ENCODE measurements at places on chromosomes 7 and 10.
A peak's percentile ranks its signal among the peaks of the same experiment; 100 is the strongest.

DNA sequence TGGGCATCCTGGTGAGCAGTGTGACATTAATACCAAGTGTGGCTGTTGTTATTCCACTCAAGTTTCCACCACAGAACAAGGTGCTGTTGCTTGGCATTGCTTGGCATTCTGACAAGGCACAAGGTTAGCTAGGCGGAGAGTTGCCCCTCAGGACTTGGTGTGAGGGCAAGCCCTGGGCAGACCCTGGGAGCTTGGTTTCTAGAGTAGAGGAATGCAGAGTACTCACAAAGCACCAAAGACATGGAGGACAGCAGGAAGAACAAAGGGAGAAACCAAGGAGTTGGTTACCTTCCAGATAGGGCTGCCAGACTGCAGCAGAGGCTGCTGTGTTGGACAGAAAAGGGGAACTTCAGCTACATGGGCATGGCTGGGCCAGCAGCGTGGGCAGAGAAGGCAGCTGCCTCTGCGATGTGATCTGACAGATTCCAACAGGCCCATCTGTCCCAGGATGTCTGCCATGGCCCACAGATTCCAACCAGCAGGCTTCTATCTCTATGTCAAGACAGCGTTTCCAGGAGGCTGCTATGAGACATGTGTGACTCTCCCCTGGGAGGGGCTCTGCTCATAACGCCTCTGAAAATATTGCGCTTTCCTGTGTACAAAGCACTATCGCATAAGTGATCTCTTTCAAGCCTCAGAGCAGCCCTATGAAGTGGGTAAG, 1.8 kb downstream of the GOLGA7B start:
- DNase-seq = no peak

GRCh38 chr7:23520582-23520981, 11.2 kb downstream of the TRA2A start:
- DNase-seq = no peak

DNA sequence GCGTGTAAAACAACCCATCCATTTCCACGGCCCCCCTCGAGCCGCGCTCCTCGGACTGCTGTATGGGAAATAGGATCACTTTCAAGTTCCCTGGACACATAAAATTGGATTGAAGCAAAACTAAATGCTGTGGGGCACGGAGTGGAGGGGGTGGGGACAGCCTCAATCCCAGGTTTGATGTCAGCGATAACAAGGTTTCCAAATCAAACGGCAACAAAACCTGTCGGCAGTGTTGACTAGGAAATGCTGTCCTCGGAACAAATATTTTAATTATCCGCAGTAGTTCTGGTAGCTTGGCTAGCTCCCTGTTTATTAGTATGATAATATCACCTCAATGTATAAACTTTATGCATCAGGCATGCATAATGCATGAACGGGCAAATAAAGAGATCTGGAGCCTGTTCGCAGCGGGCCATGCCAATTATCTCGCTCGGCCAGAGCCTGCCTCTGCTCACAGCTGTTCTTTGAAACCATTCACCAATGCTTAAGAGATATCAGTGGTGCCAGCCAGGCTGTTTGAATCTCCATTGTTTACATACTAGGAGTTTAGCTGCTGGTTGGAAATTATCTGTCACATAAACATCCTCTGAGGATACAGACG, 161.1 kb downstream of the PAXIP1 start:
- no peak for DNase-seq

GRCh38 chr10:14325325-14325955, 5.3 kb downstream of the FRMD4A start:
- no peak for DNase-seq

GRCh38 chr7:107999779-108000560, 3.0 kb downstream of the LAMB1 start:
- no peak for DNase-seq

- DNase-seq = no peak
Measured at GRCh38 chr7:86925221-86925620, 134.2 kb downstream of the ELAPOR2 start.

- DNase-seq = no peak
Measured at GRCh38 chr7:36668080-36668479, 56.2 kb downstream of the AOAH start.

DNA sequence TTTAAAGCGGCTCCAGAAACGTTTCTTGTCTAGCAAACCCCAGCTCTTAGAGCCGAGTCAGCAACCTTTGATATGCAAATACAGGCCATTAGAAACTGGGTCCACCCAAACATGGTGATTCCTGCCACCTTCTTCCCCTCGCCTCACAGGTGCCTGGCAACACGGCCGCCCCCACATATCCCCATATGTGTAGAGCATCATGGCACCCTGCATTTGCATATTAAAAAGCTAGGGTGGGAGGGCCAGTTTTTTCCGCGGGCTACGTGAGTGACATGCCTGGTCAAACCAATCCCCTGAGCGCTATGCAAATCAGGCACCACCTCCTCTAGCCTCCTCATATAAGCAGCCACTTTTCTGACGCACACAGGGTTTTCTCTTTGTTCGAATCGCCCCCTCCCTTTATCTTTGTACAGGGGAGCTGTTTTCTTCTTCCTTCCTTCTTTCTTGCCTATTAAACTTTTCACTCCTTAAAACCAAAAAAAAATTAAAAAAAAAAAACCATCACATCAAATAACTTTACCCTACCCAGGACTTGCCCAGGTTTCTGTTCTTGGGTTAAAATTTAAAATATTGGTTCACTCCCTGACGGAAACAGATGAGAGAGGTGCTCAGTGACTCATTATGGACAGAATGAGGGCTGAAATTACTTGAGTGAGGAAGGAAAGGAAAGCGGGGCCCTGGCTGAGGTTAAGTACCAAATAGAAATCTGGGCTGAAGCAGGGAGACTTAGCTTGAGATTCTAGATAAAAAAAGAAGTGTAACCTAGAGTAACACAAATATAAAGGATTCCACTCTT, 59.8 kb downstream of the COA1 start:
- no peak for DNase-seq

DNA sequence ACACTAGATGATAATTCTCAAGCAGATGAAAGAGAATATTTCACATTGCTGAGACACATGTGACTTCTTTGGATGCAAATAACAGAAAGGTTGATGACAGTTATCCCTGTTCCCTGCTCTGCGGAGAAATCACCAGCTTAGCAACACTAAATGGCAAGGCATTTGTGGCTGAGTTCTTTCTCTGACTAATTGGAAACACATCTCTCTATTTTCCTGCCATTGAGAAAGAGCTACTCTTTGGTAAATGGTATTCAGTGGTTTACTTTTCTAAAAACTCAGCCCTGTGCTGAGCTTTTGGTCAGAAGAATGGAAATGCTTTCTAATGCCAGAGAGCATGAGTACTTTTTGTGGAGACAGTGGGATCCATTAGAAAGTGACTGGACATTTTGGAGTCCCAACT, 771.4 kb downstream of the LRMDA start:
- DNase-seq = peak; percentile 26

DNA sequence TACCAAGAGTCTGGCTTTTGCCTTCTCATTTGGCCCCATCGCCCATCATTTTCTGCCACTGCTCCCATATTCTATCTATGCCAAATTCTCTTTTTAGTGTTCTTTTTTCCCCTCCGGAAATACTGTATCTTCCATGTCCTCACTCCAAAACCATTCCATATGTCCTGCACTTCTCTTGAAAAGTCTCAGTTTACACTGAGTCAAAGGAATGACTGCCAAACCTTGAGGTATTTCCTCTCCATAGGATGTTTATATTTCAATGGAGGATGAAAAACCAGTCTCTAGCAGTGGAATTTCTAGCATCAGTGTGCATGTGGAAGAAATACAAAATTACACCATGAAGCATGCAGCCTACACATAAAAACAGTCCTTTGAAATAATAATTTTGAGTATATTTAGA, 121.4 kb upstream of the PHYHIPL start:
- DNase-seq = no peak

- DNase-seq = no peak
Measured at GRCh38 chr7:130263130-130263529, 3.5 kb upstream of the CPA2 start.

- no peak for DNase-seq
Measured at GRCh38 chr10:114489521-114490310, 85.4 kb upstream of the AFAP1L2 start.

- peak; percentile 46 for DNase-seq
Measured at GRCh38 chr10:99711129-99711719, 20.7 kb downstream of the COX15 start.

- no peak for DNase-seq
Measured at GRCh38 chr10:59668096-59668495, 41.6 kb downstream of the SLC16A9 start.

- DNase-seq = no peak
Measured at GRCh38 chr7:7820409-7820808, 102.0 kb upstream of the RPA3 start.

GRCh38 chr10:29791773-29792172, 157.0 kb upstream of the SVIL start:
- DNase-seq = no peak

DNA sequence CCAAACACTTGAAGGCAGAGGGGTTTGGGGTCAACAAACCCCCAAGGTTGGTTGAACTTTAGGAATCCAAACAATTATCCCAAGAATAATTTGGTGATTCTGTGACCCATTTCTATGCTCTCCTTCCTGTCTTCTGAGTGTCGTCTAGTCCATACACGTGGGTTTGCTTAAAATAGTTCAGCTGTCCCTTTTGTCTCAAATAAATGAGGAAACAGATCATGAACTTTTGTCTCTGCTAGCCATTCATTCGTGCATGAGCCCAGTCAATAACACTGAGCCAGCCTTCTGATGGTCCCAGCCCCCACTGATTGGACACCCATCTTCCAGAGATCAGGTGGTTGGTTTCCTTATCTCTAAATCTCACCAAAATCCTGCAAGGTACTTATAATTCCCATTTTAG, 255.4 kb downstream of the PRPF18 start:
- no peak for DNase-seq

GRCh38 chr10:124409696-124410095, 9.0 kb downstream of the OAT start:
- DNase-seq = no peak

DNA sequence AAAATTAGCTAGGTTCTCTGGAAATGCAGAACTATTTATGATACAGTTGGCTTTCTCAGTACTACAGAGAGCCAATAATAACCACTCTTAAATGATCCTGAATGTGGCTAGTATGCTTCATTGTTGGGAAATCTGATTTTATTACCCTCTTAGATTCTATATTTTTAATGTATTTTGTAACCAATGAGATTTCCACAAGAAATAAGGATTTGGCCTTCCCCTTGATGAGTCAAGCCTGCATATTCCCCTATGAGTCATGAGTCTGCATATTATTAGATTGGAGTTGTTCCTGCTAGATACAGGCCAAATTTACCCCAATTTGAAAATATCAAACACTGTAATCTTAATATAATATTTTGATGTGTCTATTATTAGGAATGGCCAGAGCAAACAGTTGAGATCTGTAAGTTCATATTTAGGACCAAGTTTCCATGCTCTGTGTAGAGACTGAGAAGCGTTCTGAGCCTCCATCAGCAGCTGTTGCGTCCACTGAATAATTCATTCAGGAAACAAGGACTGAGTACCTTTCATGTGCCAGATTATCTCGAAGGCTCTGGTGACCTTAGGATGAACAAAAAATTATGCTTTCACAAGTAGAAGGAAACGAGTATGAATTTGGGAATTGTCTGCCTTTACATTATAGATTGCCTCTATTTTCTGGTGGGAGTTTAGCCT, 793.4 kb downstream of the NRG3 start:
- DNase-seq = peak; percentile 36

DNA sequence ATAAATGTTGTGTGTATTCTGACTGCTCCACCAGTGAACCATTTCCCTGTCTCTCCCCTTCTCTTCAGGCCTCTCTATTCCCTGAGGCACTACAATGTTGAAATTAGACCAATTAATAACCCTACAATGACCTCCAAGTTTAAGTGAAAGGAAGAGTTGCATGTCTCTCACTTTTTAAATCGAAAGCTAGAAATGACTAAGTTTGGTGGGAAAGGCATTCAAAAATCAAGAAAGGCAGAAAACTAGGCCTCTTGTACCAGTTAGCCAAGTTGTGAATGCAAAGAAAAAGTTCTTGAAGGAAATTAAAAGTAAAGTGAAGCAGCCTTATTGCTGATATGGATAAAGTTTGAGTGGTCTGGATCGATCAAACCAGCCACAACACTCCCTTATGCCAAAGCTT, 198.3 kb upstream of the YAE1 start:
- no peak for DNase-seq

GRCh38 chr10:30185341-30185740, 126.0 kb upstream of the JCAD start:
- DNase-seq = no peak

DNA sequence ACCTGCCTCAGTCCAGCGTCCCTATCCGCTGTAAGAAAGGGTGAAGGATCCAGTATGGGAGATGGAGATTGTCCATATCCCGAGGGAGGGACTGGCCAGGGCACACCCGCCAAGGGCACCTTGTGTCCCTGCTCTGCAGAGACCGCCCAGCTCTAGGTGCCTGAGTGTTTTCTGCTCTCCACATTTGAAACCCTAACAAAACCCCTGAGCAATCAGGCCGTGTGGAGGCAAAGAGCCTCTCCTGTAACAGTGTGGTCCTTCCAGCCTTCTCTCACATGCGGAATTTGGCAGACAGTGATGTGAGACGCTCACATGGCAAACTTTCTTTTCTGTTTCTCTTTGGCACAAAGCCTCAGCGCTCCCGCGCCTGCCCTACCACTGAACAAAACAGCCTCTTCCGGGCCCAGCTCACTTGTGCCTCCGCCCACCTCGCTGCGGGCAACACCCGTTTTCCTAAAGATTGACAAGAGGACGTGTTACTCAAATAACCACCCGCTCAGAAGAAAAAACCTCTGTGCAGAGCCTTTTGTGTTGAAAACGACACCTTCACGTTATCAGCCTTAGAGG, 514.8 kb downstream of the DNAJB6 start:
- DNase-seq = no peak

DNA sequence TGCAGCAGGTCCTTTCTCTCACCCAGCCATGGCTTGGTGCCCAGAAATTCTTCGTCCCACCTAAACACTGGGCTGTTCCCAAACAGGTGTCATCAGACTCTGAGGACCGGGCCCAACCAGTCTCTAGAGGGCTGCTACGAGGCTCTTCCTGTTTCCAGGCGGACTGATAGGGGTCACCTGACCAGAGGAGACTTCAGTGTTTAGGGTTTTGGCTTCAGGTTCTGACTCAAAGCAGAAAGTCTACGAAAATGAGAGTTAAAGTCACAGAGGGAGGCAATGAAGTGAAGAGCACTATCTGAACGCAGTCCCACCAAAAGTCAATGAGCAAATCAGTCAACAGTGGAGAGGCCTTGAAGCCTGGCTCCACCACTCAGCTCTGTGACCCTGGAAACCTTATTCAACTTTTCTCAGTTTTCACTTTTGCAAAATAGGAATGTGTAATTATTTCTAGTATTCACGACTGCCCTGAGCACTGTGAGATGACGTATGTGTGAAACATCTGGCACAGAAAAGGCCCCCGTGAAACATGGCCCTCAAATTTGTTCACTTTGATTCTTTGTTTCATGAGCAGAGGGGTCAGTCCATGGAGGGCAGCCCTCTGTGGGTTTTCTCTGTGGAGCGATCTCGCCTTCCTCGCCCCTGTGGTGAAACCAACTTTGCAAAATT, 189.9 kb upstream of the PDE1C start:
- no peak for DNase-seq

- no peak for DNase-seq
Measured at GRCh38 chr7:133081119-133081598, 731 bp downstream of the CHCHD3 start.
